ENCODE measurements at places on chromosomes 4 and X. TPM values are rescaled to one million over a fixed set of nuclear protein-coding genes. Genes with fewer than 3 reads are reported as not detected.

GRCh38 chr4:185261946-185262345 is 52.5 kb downstream of the SNX25 start:
- no peak for DNase-seq
- peaks cover 7% of the 10 kb centered on the region for H3K36me3 ChIP-seq
- H3K4me1 ChIP-seq, result no peaks in the 10 kb centered on the region
- H3K27ac ChIP-seq, result no peak overlapping the region
- H3K27me3 ChIP-seq, result no peaks in the 10 kb centered on the region

DNA sequence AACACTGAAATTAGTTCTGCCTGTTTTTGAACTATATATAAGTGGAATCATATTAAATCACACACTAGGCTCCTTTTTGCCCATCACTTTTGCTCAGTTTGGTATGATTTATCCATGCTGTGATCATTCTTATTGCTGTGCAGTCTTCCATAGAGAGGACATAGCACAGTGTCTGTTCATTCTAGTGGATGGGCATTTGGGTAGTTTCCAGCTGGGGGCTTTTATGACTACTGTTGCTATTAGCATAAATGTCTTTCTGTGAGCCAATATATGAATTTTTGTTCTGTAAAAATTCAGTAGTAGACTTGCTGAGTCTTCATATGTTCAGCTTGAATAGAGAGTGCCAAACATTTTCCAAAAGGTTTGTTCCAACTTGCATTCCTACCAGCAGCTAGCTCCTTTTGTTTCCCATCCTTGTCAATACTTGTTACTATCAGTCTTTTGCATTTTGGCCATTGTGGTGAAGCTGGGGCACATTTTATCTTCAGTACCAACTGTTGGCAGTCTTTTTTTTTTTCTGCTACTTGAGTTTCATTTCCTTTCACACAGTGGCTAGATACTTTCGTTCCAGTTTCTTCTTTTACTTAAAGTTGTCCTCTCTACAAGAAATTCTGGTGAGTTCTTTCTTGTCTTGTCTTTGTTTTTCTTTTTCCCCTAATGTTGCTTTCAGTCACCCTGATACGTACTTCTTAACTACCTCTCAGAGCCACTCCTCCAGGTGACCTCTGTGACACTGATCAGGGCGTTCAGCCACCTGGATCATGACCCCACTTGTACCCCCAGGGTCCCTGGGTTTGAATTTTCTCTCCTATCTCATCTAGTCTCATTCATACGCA is 87.0 kb downstream of the ANXA3 start:
- peaks cover 4% of the 10 kb centered on the region for H3K4me1 ChIP-seq
- no peak overlapping the region for H3K4me3 ChIP-seq
- H3K27ac ChIP-seq, result peak overlapping the region; percentile 59
- H3K27me3 ChIP-seq, result no peaks in the 10 kb centered on the region

Gene CFAP299
- total RNA-seq, result not detected

- peaks cover 10% of the 10 kb centered on the region for H3K4me1 ChIP-seq
- no peak overlapping the region for H3K27ac ChIP-seq
- no peak overlapping the region for H3K4me3 ChIP-seq
- DNase-seq, result no peak
- H3K27me3 ChIP-seq, result no peaks in the 10 kb centered on the region
- H3K36me3 ChIP-seq, result peaks cover 45% of the 10 kb centered on the region
Observed at GRCh38 chr4:504076-504475, 5.1 kb downstream of the PIGG start.

DNA sequence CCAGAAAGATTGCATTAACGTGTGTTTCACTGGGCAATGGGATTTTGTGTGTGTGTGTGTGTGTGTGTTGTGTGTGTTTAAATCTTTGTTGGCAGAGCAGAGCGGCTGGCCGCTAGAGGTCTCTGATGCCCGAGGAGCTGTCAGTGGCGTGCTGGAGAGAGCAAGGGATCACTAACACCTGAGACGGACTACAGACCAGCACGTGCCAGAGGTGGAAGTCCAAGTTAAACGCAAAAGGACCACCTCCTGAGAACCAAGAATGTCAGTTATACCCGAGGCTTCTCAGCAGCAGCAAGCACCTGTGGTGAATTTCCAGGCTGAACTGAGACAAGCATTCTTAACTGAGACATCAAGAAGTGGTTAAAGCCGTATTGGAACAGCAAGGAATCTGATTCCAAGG is 9.0 kb upstream of the SLC25A14 start:
- H3K4me1 ChIP-seq, result no peaks in the 10 kb centered on the region
- no peaks in the 10 kb centered on the region for H3K36me3 ChIP-seq
- DNase-seq, result peak; percentile 52
- no peak overlapping the region for H3K27ac ChIP-seq

DNA sequence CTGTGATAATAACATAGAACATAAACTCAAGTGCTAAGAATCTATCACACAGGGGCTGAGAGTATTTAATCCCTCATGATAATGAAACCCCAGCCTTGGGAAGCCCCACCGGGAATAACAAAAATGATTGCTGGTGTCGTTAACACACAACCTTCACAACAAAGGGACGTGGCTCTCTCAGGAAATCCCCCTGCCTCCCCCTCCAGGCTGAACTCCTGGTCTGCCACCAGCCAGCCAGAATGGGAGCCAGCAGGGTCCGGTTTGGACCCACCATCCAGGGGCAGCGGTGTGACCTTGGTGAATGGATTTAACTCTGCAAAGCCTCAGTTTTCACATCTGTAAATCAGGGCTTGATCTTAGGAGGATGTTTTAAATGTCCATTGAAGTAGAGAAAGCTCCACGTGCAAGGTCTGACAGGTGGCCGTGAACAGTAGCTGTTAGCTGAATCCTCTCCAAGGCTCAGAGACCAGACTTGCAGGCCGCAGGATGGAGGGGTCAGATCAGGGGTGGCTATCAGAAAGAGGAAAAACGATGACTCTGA is 46.5 kb downstream of the ABLIM2 start:
- no peak overlapping the region for H3K27ac ChIP-seq
- DNase-seq, result no peak
- no peaks in the 10 kb centered on the region for H3K36me3 ChIP-seq
- no peak overlapping the region for H3K4me3 ChIP-seq
- peaks cover 7% of the 10 kb centered on the region for H3K4me1 ChIP-seq

GRCh38 chrX:123869488-123869887 is 9.6 kb downstream of the XIAP start:
- H3K27me3 ChIP-seq, result no peaks in the 10 kb centered on the region
- DNase-seq, result no peak
- no peaks in the 10 kb centered on the region for H3K36me3 ChIP-seq
- H3K4me1 ChIP-seq, result peaks cover 7% of the 10 kb centered on the region
- H3K27ac ChIP-seq, result no peak overlapping the region
- H3K4me3 ChIP-seq, result no peak overlapping the region

Gene MAGEC3
- total RNA-seq, result not detected

GRCh38 chr4:45172636-45173035 is 446.3 kb upstream of the GNPDA2 start:
- H3K27me3 ChIP-seq, result no peaks in the 10 kb centered on the region
- no peaks in the 10 kb centered on the region for H3K36me3 ChIP-seq
- H3K27ac ChIP-seq, result no peak overlapping the region
- H3K4me3 ChIP-seq, result no peak overlapping the region
- no peak for DNase-seq

DNA sequence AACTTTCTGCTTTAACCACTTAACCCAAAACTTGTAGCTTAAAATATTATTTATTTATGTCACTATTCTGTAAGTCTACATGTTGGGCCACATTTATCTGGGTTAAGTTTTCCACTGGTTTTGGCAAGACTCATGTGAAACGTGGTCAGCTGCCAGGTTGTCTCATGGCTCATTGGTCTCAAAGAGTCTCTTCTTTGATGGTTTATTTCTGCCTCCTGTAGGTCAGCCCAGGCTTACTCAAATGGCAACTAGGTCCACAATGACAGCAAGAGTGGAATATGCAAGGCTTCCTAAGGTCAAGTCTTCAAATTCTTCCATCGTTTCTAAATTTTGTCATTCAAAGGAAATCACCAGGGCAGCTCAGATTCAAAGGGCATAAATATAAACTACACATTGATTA is 828.7 kb downstream of the PCDH7 start:
- H3K4me1 ChIP-seq, result no peaks in the 10 kb centered on the region
- no peak overlapping the region for H3K4me3 ChIP-seq
- DNase-seq, result no peak
- no peaks in the 10 kb centered on the region for H3K36me3 ChIP-seq

Gene SPINK2
- 0.42 TPM for total RNA-seq

DNA sequence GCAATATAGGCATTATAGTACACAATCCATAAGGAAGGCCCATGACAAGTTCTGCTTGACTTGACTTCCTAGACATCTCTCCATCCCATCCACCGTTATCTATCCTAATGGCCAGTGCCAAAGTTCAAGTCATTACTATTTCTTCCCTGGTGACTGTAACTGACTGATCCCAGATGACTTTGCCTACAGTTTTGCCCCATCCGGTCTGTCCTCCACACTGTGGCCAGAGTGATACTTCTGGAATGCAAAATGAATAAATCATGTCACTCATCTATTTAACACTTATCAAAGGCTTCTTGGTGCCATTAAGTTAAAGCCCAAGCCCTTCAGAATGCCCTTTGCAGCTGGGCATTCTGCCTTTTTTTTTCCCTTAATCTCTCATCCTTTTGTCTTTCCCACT is 130.8 kb downstream of the PPARGC1A start:
- DNase-seq, result no peak
- no peaks in the 10 kb centered on the region for H3K4me1 ChIP-seq
- no peak overlapping the region for H3K4me3 ChIP-seq
- no peaks in the 10 kb centered on the region for H3K36me3 ChIP-seq
- H3K27ac ChIP-seq, result no peak overlapping the region

DNA sequence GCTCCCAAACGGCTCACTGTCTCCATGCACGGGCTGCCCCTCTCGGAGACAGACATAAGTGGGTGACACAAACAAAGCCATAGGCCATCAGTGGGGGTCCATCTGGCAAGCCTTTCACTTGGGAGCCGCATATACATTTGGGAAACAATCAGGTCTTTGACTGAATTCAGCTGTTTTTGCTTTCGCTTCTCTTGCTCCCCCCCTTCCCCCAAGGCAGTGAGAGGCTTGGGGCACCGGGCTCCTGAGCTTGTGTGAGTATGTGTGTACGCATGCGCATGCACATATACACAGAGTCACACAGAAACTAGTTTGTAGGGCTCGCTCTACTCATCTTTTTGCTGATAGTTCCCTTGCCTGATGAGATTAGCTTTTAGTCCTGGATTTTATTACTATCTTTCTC is 284.4 kb downstream of the AFF2 start:
- DNase-seq, result no peak
- H3K27me3 ChIP-seq, result no peaks in the 10 kb centered on the region
- H3K4me3 ChIP-seq, result no peak overlapping the region
- H3K27ac ChIP-seq, result no peak overlapping the region
- no peaks in the 10 kb centered on the region for H3K36me3 ChIP-seq

Gene PCSK1N
- total RNA-seq, result 0.35 TPM

GRCh38 chr4:38703635-38704034 is 39.6 kb downstream of the KLF3 start:
- no peaks in the 10 kb centered on the region for H3K4me1 ChIP-seq
- no peak for DNase-seq
- H3K4me3 ChIP-seq, result no peak overlapping the region
- no peak overlapping the region for H3K27ac ChIP-seq

Gene KIF4A
- total RNA-seq, result 0.53 TPM

DNA sequence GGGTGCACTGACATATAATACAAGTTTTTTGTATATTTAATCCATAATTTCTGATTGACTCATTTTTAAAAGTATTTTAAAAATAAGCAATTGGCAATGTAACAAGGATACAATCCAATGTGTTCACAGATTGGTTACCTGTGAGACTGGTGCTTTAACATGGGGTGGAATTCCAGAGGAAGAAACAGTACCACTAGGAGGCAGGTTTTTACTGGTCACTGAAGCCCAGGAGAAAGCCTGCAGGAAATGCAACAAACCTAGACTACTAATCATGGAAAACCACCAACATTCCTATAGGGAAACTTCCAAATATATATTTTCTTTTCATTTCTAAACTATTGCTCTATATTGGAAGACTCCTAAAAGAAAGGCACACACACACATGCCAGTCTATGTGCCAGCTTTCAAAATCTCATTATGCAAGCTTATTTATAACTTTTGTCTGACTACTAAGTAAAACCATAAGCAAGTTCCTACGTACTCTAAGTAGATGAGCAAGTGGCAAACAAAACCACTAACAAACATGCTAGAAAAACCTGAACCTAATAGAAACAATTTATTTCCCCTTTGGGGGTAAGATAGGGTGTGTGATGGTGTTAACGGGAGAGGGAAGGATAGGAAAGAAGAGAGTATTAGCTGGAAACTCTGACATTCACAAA is 19.2 kb downstream of the G3BP2 start:
- H3K27me3 ChIP-seq, result no peaks in the 10 kb centered on the region
- no peak overlapping the region for H3K27ac ChIP-seq
- peaks cover 77% of the 10 kb centered on the region for H3K36me3 ChIP-seq
- DNase-seq, result no peak
- H3K4me1 ChIP-seq, result no peaks in the 10 kb centered on the region

GRCh38 chr4:62560858-62561257 is 1360.7 kb downstream of the ADGRL3 start:
- no peak overlapping the region for H3K4me3 ChIP-seq
- H3K36me3 ChIP-seq, result no peaks in the 10 kb centered on the region
- no peaks in the 10 kb centered on the region for H3K27me3 ChIP-seq
- H3K27ac ChIP-seq, result no peak overlapping the region
- DNase-seq, result no peak

Gene PNPLA4
- 3.5 TPM for total RNA-seq

DNA sequence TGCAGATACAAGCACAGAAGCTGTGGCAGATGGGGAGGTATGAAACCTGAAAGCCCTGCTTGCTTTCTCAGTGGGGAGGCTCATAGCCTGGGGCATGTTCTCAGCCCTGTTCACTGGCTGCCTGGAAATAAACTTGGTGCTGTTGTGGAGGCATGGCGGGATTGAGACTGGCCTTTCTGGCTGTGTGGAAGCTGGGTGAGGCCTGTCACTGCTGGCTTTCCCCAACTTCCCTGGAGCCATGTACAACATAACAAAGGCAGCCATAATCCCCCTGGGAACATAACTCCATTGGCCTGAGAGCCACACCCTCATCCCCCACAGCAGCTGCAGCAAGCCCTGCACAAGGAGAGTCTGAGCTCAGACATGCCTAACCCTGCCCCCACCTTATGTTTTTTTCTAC is 237.7 kb upstream of the TLL1 start:
- H3K27me3 ChIP-seq, result no peaks in the 10 kb centered on the region
- DNase-seq, result no peak
- H3K4me1 ChIP-seq, result no peaks in the 10 kb centered on the region
- H3K36me3 ChIP-seq, result no peaks in the 10 kb centered on the region
- no peak overlapping the region for H3K4me3 ChIP-seq

- no peak overlapping the region for H3K27ac ChIP-seq
- no peaks in the 10 kb centered on the region for H3K27me3 ChIP-seq
- H3K4me1 ChIP-seq, result no peaks in the 10 kb centered on the region
- DNase-seq, result no peak
- H3K4me3 ChIP-seq, result no peak overlapping the region
Observed at GRCh38 chrX:131762802-131763234, 218.9 kb downstream of the OR13H1 start.

DNA sequence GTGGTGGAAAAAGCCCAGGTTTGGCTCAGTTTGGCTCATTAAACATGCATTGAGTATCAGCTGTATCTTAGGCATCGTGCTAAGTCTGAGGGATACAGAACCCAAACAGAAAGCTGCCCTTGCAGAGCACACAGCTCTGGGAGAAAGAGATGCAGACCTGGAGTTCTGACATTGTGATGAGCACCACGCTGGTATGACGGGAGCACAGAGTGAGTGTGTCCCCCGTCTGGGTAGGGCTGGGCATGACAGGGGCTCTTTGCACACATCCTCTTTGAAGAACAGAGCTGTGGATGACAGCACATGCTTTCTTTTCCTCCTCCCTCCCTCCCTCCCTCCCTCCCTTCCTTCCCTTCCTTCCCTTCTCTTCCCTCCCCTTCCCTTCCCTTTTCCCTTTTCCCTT is 52.2 kb downstream of the CLCN4 start:
- no peaks in the 10 kb centered on the region for H3K36me3 ChIP-seq
- DNase-seq, result no peak
- peak overlapping the region; percentile 38 for H3K27ac ChIP-seq

Gene GABRG1
- not detected for total RNA-seq

Gene NMU
- not detected for total RNA-seq

Gene ERAS
- not detected for total RNA-seq

All from natural killer cell (primary cell).